ENCODE measurements at places on chromosomes 12 and 14. TPM values are rescaled to one million over a fixed set of nuclear protein-coding genes. Genes with fewer than 3 reads are reported as not detected.

GRCh38 chr12:131153956-131154355 lies 200.2 kb downstream of the ADGRD1 start:
- no peak for DNase-seq

The SLC2A14 gene
- 0.51 TPM for total RNA-seq

DNA sequence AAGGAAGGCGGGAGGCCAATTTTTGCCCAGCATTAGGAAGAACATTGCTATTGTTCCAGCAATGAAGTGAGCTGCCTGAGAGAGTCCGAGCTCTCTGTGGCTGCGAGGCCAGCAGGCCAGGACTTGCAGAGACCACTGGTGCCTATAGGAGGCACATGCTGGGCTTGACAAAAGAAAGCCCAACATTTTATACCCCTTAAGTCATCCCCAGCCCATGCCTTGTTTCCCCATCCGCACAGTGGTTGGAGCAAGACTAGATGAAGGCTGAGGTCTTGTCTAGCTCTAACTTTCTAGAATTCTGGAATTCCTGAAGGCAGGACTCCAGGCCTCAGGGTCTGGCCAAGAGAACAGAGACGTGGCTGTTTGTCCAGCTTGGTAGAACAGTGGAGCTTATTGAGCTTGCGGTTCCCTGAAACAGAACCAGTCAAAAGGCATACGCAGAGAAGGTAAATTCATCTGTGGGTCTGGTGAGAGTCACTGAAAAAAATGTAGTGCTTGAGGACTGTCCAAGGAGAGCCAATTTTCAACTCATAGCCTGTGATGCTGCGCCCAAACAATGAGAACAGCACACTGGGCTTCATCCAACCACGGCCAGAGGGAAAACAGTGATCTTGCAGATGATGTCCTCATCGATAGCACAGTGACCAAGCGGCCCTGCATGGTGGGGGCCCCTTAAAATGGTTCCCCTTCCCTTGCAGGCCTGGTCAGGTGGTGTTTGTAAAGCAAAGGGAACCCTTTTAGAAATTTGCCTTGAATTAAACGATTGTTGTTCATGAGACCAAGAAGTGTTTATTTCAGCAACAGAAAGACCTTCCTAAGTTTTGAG lies 27.1 kb upstream of the COL2A1 start:
- no peak for DNase-seq

DNA sequence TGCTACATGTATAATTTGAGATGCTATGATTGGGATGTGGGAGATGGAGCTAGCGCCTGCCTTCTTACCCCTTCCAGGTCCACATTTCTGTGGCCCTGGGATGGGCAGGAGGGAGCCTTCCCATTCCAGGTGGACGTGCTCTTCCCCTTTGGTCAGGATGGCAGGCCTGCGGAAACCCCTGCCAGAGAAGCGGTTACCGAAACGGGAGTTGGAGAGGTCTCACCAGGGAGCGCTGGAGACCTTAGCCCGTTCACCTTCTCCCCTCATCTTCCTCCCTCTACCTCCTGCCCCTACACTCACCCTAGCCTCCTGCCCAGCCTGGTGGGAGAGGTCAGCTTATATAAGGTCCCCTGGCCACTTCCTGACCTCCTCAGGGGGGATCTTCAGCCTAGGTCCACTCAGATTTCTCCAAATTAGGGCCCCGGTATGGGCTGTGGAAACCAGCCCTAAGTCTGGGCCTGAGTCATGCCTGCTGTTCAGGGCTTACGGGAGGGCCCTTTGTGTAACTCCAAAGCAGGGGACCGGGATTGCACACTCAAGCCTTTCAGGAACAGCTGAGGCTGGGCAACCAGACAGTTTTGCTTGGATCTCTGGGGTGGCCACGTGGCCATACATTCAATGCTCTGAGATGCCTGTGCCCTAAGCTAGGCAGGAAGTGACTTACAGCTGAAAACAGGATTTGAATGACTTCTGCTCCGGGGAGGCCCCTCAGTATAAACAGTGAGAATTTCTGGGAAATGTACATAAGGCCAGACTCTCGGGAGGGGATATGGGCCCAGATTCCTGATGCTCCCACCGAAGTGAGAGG lies 10.2 kb upstream of the MEG3 start:
- DNase-seq = no peak
